ENCODE measurements at places on chromosomes 12 and 14.

DNA sequence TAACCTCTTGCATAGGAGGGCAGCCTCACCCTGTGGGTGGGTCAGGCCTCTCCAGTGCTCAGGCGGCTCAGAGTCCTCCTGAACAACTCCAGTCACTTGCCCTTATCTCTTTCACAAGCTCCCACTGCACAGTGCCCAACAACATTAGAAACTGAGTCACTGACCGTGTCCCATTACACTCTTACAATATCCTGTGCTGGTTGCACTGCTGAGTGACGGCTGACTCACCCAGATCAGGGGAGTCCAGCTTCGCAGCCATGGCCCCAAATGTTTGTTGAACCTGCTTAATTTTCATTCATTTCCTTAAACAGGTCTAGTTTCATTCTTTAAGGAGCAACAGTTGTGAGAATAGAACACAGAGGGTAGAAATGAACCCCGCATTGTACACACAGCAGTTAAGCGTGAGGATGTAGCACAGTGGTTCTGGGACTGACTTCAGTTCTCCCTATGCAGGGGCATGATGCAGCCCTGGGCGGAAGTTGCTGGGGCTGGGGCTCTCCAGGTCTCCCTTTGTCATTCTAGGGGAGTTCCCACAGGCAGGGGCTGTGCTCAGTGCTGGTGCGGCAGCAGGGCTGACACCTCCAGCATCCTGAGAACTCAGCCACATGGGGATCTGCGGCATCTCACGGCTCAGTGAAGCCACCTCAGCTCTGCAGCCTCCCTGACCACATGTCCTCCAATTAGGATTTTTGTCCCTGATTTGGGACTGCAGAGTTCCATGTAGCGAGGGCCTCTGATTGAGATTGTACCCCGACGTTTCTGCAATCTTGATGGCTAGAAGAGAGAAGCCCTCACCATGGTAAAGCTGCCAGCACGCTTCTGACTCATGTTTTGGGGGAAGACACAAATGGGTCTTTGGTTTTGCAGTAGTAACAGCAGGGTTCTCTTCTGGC is 16.1 kb downstream of the GPR68 start:
- no peak for DNase-seq

DNA sequence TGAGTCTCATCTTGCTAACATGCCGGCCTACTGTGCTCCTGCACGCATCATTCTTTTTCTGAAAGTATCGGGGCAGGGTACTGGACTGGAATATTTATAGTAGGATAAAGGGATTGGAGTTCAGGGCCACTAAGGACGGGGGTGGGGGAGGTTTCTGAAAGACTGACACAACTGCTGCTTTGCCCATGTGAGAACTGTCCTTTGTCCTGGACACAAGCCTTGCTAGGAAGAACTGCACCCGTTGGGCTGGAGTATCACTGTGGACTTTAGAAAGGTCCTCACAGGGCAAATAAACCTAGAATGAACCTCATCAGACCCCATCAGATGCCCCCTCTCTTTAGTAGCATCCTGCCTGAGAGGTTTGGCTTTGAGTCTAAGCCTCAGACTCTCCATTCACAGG is 87.6 kb downstream of the PRMT8 start:
- no peak for DNase-seq

DNA sequence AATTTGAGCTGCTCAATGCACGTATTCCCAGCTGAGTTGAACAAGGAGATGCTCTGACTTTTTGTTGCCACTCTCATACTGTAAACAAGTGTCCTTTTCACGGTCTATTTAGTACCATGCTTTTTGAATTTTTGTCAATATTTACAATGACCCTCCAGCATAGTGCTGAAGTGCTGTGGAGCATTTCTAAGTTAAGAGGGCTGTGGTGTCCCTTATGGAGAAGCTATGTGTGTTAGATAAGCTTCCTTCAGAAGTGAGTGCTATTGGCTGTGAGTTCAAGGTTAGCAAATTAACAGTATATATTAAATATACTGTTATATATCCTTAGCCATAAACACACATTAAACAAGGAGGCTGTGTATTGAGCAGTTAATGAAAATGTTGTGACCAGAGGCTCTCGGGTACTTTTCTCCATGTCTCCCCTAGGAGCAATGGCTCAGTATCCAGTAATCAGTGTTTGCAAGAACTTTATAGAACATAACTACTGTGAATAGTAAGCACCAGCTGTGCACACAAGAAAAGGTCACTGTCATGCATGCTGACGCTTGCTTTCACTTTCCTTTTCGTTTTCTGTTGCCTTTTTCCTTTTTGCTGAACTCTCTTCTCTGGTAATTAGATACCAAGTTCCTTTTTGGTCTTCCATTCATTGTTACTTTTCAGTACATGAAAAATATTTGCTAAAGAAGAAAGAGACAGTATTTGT is 187.2 kb upstream of the NEDD1 start:
- DNase-seq, result no peak

GRCh38 chr12:12095021-12095420 is 24.3 kb downstream of the BCL2L14 start:
- DNase-seq, result no peak

- no peak for DNase-seq
Measured at GRCh38 chr14:60686865-60687264, 37.3 kb downstream of the SIX4 start.

GRCh38 chr14:36649872-36650650 is 11.6 kb upstream of the PAX9 start:
- no peak for DNase-seq

GRCh38 chr14:62103464-62103863 is 341.2 kb downstream of the SNAPC1 start:
- no peak for DNase-seq

DNA sequence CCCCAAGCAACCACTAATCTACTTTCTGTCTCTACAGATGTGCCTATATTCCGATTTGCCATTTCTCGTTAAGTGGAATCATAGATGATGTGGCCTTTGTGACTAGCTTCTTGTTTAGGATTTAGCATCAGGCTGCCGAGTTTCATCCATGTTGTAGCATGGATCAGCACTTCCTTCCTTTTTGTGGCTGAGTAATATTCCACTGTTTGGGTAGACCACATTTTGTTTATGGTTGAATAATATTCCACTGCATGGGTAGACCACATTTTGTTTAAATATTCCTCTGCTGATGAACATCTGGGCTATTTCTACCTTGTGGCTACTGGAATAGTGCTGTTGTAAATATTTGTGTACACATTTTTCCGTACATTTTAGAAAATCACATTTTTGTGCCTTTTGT is 36.4 kb downstream of the SPRING1 start:
- DNase-seq, result no peak

DNA sequence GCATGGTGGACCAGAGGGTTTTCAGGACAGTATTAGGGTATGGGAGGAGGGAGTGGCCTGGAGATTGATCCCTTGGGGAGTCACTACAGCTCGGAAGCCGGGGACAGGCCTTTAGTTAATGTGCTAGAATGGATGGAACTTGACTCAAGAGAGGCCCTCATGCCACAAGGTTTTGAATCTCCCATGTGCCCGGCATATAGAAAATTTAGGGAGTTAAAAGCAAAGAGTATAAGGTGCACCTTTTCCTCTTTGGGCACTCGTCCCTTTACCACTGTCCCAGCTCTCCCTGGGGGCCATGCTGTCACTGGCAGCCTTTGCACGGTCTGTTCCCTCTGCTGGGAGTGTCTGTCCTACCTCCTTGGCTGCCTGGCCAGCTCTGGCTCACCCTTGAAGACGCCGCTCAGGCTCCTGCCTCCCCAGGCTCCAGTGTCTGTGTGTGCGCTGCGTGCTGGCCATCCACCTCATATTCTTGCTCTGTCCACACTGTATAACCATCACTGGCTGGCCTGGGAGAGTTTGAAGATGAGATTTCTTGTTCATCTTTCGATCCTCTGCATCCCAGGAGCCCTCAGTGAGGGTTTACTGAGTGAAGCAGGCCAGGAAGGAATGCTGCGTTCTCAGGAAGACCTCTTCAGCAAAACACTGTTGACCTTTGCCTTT is 161.3 kb downstream of the ZFP36L1 start:
- peak; percentile 50 for DNase-seq

DNA sequence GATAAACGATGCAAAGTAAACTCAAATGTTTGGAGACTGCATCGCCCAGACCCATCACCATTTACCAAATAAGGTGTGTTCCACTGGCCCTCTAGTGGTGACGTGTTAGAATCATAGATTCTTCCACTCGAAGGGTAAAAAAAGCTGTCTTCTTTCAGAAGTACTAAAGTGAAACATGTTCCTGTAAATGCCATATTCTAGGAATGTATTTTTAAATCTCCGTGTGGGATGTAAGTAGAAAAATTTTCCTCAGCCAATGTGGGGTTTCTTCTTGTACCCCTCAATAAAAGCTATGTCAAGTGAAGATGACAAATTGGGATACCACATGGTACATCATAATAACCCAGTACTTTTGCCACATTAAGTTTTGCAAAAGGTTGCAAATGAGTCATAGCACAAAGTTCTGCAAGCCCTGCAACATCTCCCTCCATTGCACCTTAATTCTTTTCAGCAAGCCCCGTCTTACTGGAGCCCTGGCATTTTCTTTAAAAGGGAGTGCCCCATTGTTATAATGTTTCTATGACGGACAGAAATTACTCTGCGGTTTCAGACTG is 100.8 kb downstream of the CCER1 start:
- no peak for DNase-seq

DNA sequence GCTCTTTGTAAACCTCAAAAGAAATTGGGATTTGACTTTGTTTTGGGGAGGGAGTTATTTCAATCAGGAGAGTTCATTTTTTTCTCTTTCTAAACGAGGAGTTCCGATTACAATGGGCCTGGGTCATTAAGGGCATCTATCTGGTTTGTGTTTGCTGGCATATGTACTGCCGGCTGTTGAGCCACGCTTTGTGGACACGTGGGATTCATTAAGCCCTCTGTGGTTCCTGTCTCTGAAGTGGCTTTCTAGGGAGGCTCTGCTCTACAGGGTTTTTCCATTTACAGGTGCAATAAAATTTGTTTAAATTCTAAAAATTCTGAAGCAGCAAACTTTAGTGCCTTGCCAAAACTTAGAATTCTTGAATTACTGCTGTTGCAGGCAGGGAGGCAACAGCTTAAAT is 57.9 kb downstream of the GNS start:
- DNase-seq, result no peak

GRCh38 chr12:78208092-78208491 is 377.4 kb downstream of the NAV3 start:
- DNase-seq, result no peak

- no peak for DNase-seq
Measured at GRCh38 chr12:130846369-130846768, 7.3 kb upstream of the STX2 start.

- no peak for DNase-seq
Measured at GRCh38 chr14:73245480-73246325, 8.4 kb downstream of the PAPLN start.

GRCh38 chr12:8828257-8829124 is 6.1 kb downstream of the A2ML1 start:
- no peak for DNase-seq

DNA sequence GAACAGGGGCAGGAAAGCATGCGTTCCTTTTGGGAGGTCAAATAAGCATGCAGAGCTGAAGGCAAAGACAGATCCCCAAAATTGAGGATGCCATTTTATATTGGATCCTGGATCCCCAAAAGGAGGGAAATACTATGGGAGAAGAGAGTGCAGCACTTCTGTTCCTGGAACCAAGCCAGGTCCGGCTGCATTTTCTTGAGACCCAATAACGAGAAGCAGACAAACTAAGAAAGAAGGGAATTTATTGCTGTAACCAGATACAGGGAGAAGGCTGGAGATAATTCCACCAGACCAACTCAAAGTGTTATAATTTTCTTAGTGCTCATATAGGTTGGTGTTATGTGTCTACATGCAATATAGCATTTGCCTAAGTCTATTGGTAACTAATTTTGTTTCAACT is 60.8 kb downstream of the PDE6H start:
- DNase-seq, result no peak

DNA sequence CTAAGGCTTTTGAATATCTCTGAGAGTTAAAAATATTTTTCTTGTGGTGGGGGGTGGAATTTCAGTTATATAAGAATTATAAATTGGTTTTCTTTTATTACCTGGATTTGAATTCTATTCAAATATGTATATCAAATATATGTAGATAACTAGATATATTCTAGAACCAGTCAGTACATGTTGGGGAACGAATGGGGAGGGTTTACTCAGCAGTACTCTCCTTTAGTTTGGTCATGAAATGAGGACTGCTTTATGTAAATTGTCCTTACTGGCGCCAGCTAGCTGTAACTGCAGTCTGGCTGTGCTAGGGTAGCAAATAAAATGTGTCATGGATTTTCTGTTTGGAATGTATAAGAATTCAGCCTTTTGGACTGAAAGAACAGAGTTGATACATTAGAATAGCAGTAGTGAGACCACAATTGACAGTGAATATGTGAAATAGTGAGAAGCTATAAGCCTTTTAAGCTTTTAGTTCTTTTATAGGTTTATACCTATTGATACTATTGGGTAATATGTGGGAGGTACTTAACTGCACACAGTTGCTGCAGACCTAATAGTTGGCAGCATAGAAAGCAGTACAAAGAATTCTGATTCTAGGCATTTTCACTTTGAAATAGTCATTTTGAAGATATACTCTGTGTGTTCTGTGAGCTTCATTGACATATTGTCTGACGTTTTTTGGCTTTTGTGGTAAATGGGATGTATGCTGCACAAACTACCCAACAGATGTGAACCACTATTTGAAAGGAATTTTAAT is 29.0 kb downstream of the ATF7IP start:
- no peak for DNase-seq

- no peak for DNase-seq
Measured at GRCh38 chr14:81831128-81831820, 297.6 kb upstream of the SEL1L start.

DNA sequence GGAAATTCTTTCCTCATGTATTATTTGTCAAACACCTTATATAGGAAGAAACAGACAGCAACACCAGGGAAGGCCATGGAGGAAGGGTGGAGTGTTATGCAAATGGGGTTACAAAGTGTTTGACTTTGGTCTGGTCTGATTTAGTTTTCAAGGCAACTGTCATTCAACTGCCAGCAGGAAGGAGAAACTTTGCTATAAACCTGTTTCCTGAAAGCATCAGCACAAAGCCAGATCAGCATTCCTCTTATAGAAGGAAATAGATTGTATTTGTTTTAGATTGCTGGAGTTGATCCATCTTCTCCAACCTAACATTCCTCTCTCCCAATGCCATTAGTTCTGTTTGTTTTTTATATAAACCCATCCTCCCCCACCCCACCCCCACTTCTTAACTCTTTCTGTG is 65.7 kb downstream of the STAB2 start:
- no peak for DNase-seq

DNA sequence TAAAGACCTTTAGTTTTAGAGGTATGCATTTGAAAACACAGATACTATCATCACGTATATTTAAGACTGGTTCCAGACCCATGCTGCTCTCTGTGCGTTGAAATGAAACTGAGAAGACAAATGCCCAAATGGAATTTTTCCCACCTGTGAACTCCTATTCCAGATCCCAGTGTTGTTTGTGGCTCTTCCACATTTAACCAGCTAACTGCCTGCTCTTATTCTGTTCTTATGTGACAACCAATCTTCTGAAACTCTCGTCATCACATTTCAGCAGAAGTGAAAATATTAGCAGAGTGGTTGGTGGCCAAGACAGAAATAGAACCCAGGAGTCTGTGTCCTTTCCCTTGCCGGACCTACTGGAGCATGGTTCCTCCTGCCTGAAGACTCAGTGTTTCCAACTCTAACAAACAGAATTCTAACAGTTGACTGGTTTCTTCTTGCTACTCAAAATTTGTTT is 460.2 kb downstream of the RAD51B start:
- no peak for DNase-seq
